ENCODE measurements at places on chromosomes 7 and 10. TPM values are rescaled to one million over a fixed set of nuclear protein-coding genes. Genes with fewer than 3 reads are reported as not detected.

HABP2 gene
- not detected for total RNA-seq

PNLIPRP2 gene
- total RNA-seq, result not detected

AEBP1 gene
- total RNA-seq, result 90.4 TPM

NACAD gene
- 3.5 TPM for total RNA-seq

MSRB2 gene
- total RNA-seq, result 33.5 TPM

TRIM8 gene
- total RNA-seq, result 129 TPM

ENTPD1 gene
- total RNA-seq, result not detected

CEP41 gene
- 26.6 TPM for total RNA-seq

TFPI2 gene
- 763 TPM for total RNA-seq

GLCCI1 gene
- 1.8 TPM for total RNA-seq

RAPGEF5 gene
- 0.29 TPM for total RNA-seq

WIPF3 gene
- not detected for total RNA-seq

CALHM3 gene
- not detected for total RNA-seq

ADIRF gene
- total RNA-seq, result 35.6 TPM

CPXM2 gene
- total RNA-seq, result not detected

ITPRID1 gene
- not detected for total RNA-seq

CYP3A7 gene
- not detected for total RNA-seq

STK31 gene
- not detected for total RNA-seq

LRRC17 gene
- total RNA-seq, result 108 TPM

TRPV5 gene
- total RNA-seq, result not detected

SEMA3D gene
- total RNA-seq, result under 0.01 TPM

WEE2 gene
- total RNA-seq, result not detected

BEND7 gene
- 0.29 TPM for total RNA-seq

LRIT1 gene
- total RNA-seq, result not detected

POLR2J2 gene
- not detected for total RNA-seq

C10orf90 gene
- not detected for total RNA-seq

CALHM2 gene
- total RNA-seq, result 52.5 TPM

PIP4K2A gene
- 15.8 TPM for total RNA-seq

CLCN1 gene
- not detected for total RNA-seq

GIMAP4 gene
- total RNA-seq, result not detected

ECHDC3 gene
- 33.0 TPM for total RNA-seq

PRKG1 gene
- 0.71 TPM for total RNA-seq

All from myometrial cell (primary cell).